Activated CD4-positive, alpha-beta T cell treated with anti-CD3 and anti-CD28 coated beads for 36 hours (primary cell): ENCODE measurements at places on chromosomes 1 and 21. TPM values are rescaled to one million over a fixed set of nuclear protein-coding genes. Genes with fewer than 3 reads are reported as not detected.

The GJB5 gene
- not detected for total RNA-seq

The FNBP1L gene
- 1.2 TPM for total RNA-seq

The GBP6 gene
- total RNA-seq, result 0.53 TPM

The C1orf185 gene
- total RNA-seq, result not detected

The ANKRD34A gene
- 6.1 TPM for total RNA-seq

The NDUFS2 gene
- 71.8 TPM for total RNA-seq

The LY9 gene
- 11.0 TPM for total RNA-seq

The TCHHL1 gene
- total RNA-seq, result not detected

The MAPKAPK2 gene
- 64.7 TPM for total RNA-seq

The APCS gene
- total RNA-seq, result not detected

The AXDND1 gene
- total RNA-seq, result 0.37 TPM

The TSTD1 gene
- total RNA-seq, result 26.0 TPM

The OR2T2 gene
- total RNA-seq, result not detected

The STUM gene
- total RNA-seq, result not detected

The FBXO2 gene
- total RNA-seq, result 1.6 TPM

The RAB3B gene
- total RNA-seq, result 0.11 TPM

The LCE3D gene
- total RNA-seq, result not detected

The NTNG1 gene
- 0.28 TPM for total RNA-seq

The PIGV gene
- total RNA-seq, result 17.2 TPM

The KRTAP20-2 gene
- total RNA-seq, result not detected

The ADCY10 gene
- 0.30 TPM for total RNA-seq

The AUNIP gene
- 12.9 TPM for total RNA-seq

The NEXN gene
- 3.6 TPM for total RNA-seq

The CR1L gene
- total RNA-seq, result not detected

The PDE9A gene
- total RNA-seq, result 7.3 TPM

The TRABD2B gene
- total RNA-seq, result not detected

The CNIH4 gene
- 49.6 TPM for total RNA-seq

The NEK2 gene
- 38.8 TPM for total RNA-seq

The RGS13 gene
- not detected for total RNA-seq

The NASP gene
- 228 TPM for total RNA-seq

The CPLANE2 gene
- 2.4 TPM for total RNA-seq

The GJB3 gene
- total RNA-seq, result not detected

The FAM72C gene
- total RNA-seq, result 15.3 TPM

The CCDC185 gene
- not detected for total RNA-seq

The RGS7 gene
- not detected for total RNA-seq

The EDN2 gene
- total RNA-seq, result not detected

The RIPPLY3 gene
- 0.16 TPM for total RNA-seq

The TMIGD3 gene
- total RNA-seq, result not detected

The KRTAP21-2 gene
- not detected for total RNA-seq

The VANGL2 gene
- 0.12 TPM for total RNA-seq

The TNFRSF1B gene
- total RNA-seq, result 107 TPM

The SPATA46 gene
- not detected for total RNA-seq

The KIAA1614 gene
- total RNA-seq, result 0.09 TPM
